ENCODE measurements at places on chromosomes 16 and 17.

DNA sequence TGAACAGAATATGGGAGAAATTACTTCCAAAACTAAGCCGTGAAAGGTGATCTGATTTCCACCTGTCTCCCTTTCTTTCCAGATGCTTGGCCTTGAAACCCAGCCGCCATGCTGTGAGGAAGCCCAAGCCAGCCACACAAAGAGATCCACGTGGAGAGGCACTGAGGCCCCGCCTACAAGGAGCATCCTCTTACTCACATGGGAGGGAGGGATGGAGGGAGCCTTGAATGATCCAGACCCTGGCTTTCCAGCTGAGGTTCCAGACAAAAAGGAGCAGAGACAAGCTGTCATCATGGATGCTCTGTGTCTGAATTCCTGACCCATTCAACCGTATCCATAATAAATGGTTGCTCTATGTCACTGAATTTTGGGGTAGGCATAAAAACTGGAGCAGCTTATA, 48.9 kb upstream of the HAPSTR1 start:
- DNase-seq, result no peak

DNA sequence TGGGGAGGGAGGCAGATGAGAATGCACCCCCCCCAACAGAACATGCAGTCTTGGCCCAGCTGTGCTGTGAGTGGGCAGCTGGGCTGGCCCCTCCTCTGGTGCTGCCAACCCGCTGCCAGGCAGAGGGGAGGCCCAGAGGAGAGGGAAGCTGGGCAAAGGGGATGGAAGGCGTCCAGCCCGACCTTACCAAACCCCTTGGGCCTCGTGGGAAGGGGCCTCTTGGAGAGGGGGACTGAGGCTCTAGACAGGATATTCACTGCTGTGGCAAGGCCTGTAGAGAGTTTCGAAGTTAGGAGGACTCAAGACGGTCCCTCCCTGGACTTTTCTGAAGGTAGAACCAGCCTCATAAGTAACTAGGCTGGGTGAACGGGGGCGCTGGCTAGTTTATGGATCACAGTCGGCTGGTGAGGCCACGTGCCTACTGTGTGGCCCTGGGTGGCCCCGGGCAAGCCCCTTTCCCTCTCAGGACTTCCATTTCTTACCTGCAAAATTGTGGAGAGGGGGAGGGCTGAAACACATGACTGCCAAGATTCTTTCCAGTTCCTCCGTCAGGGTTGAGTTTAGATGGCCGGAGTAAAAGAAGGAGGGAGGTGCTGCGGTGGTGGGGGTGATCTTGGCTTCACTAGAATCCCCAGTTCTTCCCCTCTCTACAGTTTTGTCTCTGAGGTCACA, 857 bp upstream of the STAT5A start:
- DNase-seq, result peak; percentile 24

DNA sequence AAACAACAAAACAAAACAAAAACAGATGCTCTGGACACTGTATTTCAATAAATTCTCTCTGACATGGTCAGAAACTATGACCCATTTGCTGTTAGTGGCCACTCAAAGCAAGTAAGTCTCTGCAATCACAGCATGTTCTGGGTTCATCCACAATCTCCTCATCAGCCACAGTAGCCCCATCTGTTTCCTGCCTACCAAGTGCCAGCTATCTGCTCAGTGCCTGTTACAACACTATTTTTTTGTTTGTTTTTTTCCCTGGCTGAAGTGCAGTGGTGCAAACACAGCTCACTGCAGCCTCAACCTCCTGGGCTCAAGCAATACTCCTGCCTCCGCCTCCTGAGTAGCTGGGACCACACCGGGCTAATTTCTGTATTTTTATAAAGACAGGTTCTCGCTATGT, 137.9 kb downstream of the SOX9 start:
- no peak for DNase-seq

DNA sequence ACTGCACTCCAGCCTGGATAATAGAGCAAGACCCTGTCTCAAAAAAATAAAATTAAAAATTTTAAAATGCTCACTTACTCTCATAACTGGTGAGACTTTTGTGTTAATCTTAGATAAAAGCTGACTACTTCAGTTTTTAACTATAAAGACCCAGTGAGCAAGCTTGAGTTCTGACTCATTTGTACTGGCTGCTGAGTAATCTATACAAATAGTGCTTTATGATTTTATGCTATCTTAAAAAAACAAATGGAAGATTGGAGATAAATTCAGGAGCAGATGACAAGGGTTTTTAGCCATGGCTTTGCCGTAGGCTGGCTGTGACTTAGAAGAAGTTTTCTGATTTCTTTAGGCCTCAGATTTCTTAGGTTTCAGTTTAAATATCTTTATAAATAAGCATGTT, 30.5 kb downstream of the SNTB2 start:
- no peak for DNase-seq

DNA sequence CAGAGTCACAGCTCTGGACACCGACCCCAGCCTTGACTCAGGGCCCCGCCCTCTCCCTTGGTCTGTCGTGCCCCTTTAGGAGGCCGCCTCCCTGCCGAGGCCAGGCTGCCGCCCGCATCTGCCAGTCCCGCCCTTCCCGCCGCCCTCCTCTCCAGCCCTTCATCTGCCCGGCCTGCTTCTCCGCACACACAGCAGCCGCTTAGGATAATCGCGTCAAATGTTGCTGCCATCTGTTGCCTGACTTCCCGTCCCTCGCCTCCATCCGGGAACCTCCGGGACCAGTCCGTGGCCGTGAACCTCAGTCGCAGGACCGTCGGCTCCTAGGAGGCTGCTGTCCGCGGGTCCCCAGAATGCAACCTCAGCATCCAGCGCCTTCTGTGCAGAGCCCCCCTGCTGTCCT, 11.9 kb downstream of the GSE1 start:
- no peak for DNase-seq

- DNase-seq, result no peak
Observed at GRCh38 chr16:50310308-50311133, 44.2 kb downstream of the ADCY7 start.

- DNase-seq, result no peak
Observed at GRCh38 chr16:88558457-88559442, 11.5 kb upstream of the ZC3H18 start.

GRCh38 chr16:1914084-1914608, 4.1 kb downstream of the HS3ST6 start:
- no peak for DNase-seq

Data from stimulated activated CD4-positive, alpha-beta T cell treated with anti-CD3 and anti-CD28 coated beads, TNF-alpha, amount 100 ng/mL, for 4 hours (primary cell).